Osteoblast (primary cell): ENCODE measurements at places on chromosomes 16 and 17. TPM values are rescaled to one million over a fixed set of nuclear protein-coding genes. Genes with fewer than 3 reads are reported as not detected.
A peak's percentile ranks its signal among the peaks of the same experiment; 100 is the strongest.

DNA sequence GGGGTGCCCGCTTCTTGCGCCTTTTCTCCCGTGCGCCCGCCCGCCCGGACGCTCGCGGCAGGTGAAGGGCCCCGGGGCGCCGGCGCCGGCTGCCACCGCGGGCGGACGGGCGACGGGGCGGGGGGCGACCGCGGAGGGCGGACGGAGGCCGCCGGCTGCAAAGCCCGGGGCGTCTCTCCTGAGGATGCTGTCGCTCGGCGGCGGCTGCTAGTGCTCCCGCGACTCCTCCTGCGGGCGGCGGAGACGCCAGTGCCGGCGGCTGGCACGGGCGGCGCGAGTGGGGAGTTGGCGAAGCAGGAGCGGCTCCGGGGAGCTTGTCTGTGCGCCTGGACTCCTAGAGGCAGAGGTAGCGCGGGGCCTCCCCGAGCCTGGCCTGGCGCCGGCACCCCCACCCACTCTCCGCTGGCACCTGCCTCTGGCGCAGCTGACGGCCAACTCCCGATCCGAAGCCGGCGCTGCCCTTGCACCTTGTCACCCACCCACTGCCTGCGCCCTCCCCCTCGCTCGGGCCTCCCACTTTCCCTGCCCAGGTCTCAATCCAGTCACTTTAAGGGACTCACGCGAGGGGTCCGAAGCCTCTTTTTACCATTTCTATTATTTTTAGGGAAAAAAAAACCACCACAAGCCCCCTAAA, at the start of gene FAM20A:
FAM20A (minus strand) TSS at position 437 of the 634 bp plus-strand sequence. CDS start 701 bp downstream, outside the sequence.
- H3K27me3 ChIP-seq, result no peaks in the 10 kb centered on the region
- peak; percentile 75 for DNase-seq
- peak within 1 kb of the TSS; percentile 79 for H3K4me3 ChIP-seq

GRCh38 chr16:535446-536405, 8.2 kb downstream of the CAPN15 start:
- peaks cover 5% of the 10 kb centered on the region for H3K36me3 ChIP-seq
- peak; percentile 100 for DNase-seq
- no peak overlapping the region for H3K4me3 ChIP-seq
- H3K27me3 ChIP-seq, result no peaks in the 10 kb centered on the region
- peak overlapping the region; percentile 39 for H3K27ac ChIP-seq

DNA sequence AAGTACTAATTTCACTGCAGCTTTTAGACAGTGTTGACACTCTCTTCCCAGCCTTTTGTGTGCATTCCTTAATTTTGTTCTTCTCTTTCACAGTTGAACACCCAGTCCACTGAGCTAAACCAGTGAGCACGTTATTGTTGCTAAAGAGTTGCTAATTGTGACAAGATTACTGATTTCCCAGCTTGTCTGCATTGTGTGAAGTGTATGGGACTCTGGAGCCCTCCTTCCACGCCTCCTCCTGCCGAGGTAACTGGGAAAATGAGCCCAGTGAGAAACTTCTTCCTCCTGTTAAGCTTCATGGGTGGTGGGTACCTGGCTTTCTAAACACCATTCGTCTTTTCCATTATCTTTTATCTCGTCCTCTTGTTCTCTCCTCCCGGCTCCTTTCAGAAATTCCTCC, 29.8 kb upstream of the DNAH17 start:
- H3K4me3 ChIP-seq, result no peak overlapping the region
- H3K4me1 ChIP-seq, result no peaks in the 10 kb centered on the region
- H3K27ac ChIP-seq, result no peak overlapping the region
- H3K36me3 ChIP-seq, result no peaks in the 10 kb centered on the region
- DNase-seq, result no peak

Gene C16orf96
- under 0.01 TPM in 1 of 2 replicates, not detected in the other for total RNA-seq

Gene ALDH3A2
- total RNA-seq, result 61.0 and 82.2 TPM in 2 replicates

- no peaks in the 10 kb centered on the region for H3K36me3 ChIP-seq
- peak overlapping the region; percentile 85 for H3K4me3 ChIP-seq
- DNase-seq, result peak; percentile 91
- H3K27ac ChIP-seq, result peak overlapping the region; percentile 92
Observed at GRCh38 chr17:77373299-77374169, 232.8 kb downstream of the SEC14L1 start.

GRCh38 chr17:42819939-42820535, 4.0 kb downstream of the BECN1 start:
- H3K27me3 ChIP-seq, result no peaks in the 10 kb centered on the region
- peaks cover 42% of the 10 kb centered on the region for H3K4me1 ChIP-seq
- H3K36me3 ChIP-seq, result peaks cover 54% of the 10 kb centered on the region
- peak overlapping the region; percentile 86 for H3K27ac ChIP-seq
- no peak overlapping the region for H3K4me3 ChIP-seq

Gene TM4SF5
- total RNA-seq, result not detected in 2 replicates

Gene SMG6
- 35.9 and 42.7 TPM in 2 replicates for total RNA-seq
